ENCODE measurements at places on chromosomes 4 and X. TPM values are rescaled to one million over a fixed set of nuclear protein-coding genes. Genes with fewer than 3 reads are reported as not detected.

GYPA gene
- not detected for total RNA-seq

DNA sequence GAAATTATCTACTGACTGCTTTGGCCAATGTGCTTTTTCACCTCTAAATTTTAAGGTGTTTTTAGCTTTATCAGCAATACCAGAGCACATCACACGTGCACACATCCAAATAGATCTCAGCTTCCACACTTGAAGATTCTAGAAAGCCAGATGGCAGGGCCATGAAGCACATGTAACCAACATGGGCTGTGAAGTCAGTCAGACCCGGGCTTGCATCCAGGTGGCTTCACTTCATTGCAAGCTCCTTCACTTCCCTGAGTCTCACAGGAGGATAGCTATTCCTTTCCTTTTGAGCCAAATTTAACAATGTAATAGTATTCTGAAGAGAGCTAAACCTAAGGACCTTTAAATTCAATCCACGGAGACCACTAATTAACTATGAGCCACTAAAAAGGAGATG, 86.5 kb downstream of the SH3RF1 start:
- DNase-seq, result no peak

STBD1 gene
- total RNA-seq, result not detected

EMCN gene
- not detected for total RNA-seq

DNA sequence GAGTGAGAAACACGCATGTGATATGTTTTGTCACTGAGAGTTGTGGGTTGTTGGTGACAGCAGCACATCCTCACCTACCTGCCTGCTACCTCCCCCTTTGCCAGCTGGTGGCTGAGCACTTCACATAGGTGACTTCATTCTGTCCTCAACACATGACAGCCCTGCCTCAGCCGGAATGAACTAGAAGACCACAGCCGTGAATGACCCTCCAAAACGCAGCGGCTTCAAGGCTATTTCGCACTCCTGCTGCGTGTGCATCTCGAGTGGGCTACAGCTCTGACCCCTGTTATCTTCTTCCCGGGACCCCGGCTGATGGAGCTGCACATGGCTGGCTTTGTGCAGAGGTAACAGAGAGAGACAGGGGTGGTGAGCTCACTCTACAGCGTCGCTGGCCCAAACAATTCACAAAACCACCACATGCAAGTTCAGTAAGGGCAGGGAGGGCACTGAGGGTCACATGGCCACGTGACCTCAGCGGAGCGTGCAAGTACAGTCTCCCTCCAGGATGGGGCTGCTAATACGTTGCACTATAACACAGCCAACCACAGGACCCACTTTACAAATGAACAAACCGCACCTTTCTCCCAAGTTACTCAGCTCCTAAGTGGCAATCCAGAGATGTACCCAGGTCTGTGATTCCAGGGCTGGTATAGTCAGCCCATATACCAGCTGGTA, 6.3 kb upstream of the PPP2R2C start:
- DNase-seq, result no peak

- no peak for DNase-seq
These were observed 50.5 kb upstream of the COL25A1 start for GRCh38 chr4:109352941-109353340.

ANXA3 gene
- total RNA-seq, result not detected

TMEM131L gene
- total RNA-seq, result 28.0 TPM

SOWAHB gene
- total RNA-seq, result not detected

BEX5 gene
- total RNA-seq, result 10.2 TPM

GAB1 gene
- 0.58 TPM for total RNA-seq

RTL3 gene
- total RNA-seq, result not detected

DNA sequence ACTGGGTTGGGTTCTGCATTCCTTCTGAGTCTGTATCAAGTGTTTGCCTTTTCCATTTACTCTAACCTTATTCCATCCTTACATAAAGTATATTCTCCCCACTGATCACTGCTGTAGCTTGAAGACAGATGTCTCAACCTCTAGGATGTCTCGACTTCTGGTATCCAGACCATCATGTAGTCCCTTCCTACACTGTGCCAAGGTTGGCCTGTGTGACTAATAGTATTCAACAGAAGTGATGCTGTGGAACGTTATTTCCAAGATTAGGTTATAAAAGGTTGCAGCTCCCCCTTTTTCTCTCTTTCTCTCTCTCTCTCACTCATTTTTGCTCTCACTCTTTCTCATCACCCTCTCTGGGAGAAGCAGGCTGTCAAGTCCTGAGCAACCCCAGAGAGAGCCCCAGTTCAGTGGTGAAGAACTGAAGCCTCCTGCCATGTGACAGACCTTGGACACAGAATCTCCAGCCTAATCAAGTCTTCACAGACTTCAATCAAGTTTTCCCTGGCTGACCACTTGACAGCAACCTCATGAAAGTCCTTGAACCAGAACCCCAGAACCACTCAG, 75.4 kb downstream of the PRDM5 start:
- no peak for DNase-seq

- DNase-seq, result no peak
These were observed 11.2 kb downstream of the MEPE start for GRCh38 chr4:87843936-87844335.

VSIG4 gene
- total RNA-seq, result not detected

Measured in Karpas-422 (cell line).